ENCODE measurements at places on chromosomes 11 and 22. TPM values are rescaled to one million over a fixed set of nuclear protein-coding genes. Genes with fewer than 3 reads are reported as not detected.
A peak's percentile ranks its signal among the peaks of the same experiment; 100 is the strongest.

IRF7 gene
- total RNA-seq: 30.1 TPM

C11orf87 gene
- 0.19 TPM for total RNA-seq

DNA sequence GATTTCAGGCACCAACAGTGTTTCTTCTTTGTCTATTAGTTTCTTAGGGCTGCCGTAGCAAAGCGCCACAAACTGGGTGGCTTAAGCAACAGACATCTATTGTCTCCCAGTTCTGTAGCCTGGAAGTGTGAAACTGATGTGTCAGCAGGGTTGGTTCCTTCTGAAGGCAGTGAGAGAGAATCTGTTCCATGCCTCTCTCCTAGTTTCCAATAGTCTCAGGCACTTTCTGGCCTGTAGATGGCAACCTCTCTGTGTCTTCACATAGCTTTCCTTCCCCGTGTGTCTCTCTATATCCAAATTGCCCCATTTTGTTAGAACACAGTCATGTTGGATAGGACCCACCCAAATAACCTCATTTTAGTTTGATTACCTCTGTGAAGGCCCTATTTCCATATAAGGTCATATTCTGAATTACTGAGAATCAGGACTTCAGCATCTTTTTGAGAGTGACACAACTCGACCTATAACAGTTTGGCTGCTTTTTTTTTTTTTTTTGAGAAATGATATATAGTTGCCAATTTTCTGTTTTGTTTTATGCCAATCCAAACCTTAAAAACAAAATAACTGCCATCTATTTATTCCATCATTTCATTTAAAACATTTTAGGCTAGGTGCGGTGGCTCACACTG is 108.2 kb downstream of the SLC36A4 start:
- DNase-seq: peak; percentile 57

CARD18 gene
- 2.3 TPM for total RNA-seq

DNA sequence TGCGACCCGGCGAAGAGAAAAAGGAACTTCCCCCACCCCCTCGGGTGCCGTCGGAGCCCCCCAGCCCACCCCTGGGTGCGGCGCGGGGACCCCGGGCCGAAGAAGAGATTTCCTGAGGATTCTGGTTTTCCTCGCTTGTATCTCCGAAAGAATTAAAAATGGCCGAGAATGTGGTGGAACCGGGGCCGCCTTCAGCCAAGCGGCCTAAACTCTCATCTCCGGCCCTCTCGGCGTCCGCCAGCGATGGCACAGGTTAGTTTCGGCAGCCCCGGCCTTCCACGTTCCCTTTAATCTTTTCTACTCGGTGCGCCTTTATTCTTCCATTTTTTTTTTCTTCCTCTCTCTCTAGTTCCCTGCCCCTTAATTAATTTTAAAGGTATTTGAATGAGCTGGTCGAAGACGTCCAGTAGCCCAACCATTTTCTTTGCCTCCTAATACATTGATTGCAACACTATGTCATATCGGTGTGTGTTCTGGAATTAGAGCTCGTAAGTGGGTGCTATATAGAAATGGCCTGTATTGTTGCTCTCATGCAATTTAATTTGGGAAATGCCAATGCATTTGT is 537 bp downstream of the EP300 start:
- peak; percentile 44 for DNase-seq

- no peak for DNase-seq
These were observed 11.4 kb upstream of the PITPNB start for GRCh38 chr22:27930331-27931060.

GRCh38 chr11:67468456-67468758 is 644 bp downstream of the TMEM134 start:
- no peak for DNase-seq

DNA sequence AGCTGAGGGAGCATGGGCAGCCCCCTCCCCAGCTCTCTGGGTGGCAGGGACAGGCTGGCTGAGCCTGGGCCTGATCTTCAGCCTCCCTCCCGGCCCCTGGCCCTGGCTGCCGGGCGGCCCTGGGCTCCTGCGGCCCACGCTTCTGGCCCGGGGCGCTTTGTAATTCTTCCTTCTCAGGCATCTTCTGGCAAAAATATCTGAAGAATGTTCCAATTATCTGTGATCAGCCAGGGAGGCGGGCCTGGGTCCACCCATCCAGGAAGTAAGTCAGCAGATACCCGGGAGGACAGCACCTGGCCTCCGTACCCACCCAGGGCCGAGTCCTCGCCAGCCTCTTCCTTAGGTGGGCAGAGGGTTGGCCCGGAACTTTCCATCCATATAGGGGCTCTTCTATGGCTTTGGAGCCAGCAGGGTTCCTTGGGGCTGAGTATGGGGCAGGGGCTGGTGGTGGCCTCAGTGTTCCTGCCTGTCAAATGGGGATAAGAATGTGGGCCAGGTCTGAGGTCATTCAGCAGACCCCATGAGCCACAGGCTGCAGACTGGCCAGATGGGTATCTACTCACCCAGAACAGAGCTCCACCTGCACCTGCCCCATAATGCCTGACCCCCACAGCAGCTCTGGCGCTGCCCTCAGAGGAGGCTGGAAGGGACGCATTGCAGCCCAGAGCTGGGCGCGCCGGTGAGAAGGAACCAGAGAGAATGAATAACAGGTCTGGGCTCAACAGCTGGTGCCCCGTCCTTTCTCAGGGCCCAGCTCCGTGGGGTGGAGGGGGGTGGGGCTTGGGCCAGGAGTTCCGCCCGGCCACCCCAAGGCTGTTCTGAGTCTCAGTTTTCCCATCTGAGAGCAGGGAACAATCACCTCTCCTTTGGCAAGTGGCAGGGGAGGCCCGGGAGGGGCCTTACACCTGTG is 16.2 kb downstream of the WNT7B start:
- DNase-seq: no peak

DNA sequence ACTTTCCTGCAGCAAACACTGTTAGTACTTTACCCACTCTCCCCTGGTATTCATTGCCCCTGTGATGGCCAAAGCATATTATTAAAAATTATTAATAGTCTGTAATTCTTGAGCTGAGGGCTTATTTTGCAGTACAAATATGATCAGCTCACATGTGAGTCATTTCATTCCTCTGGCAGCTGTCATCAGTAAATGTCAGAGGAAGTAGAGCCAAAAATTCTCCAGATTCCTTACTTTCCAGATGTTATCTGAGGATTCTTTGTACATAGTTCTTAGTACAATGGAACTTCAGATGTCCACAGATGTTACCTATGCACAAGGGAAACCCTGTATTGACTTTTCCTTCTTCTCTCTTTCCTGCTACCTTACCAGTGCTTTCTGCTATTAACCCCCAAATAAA is 12.5 kb downstream of the OR5B3 start:
- no peak for DNase-seq

DNA sequence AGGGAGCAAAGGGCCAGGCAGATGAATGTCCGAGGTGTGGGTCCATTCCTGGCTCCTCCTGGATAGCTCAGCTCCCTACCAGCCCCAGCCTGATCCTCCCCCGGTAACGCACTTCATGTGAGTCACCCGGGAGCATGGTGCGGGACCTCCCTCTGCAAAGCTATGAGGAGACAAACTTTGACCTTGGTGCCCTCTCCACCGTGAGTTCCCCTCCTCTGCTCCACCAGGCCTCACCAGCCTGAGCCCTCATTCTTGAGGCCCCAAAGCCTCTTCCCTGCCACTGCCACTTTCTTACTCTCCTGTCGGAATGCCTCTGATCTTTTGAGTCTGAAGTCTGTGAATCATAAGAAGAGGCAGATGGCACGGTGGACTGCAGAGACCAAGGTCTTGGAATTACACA is 37.4 kb upstream of the CD82 start:
- DNase-seq: no peak

GRCh38 chr11:74282421-74282820 is 29.0 kb downstream of the P4HA3 start:
- DNase-seq: no peak

DNA sequence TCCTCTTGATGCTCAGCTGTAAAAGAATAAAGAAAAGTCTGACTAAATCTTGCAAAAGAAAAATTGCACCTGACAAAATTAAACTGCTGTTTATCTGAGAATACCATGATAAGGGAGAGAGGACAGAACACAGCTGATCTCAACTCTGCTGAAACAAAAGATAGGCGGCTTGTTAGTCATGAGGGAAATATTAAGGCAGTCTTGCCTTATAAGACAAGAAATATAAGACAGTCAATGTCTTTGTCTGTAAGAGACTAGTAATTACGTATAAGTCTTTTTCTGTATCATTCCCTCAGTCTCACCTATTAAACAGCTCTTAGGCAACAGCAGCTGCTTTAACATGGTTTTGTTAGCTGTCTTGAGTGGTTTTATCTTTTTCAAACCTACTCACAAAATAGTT is 296.6 kb downstream of the LUZP2 start:
- DNase-seq: no peak

PRR5L gene
- 14.7 TPM for total RNA-seq

DNA sequence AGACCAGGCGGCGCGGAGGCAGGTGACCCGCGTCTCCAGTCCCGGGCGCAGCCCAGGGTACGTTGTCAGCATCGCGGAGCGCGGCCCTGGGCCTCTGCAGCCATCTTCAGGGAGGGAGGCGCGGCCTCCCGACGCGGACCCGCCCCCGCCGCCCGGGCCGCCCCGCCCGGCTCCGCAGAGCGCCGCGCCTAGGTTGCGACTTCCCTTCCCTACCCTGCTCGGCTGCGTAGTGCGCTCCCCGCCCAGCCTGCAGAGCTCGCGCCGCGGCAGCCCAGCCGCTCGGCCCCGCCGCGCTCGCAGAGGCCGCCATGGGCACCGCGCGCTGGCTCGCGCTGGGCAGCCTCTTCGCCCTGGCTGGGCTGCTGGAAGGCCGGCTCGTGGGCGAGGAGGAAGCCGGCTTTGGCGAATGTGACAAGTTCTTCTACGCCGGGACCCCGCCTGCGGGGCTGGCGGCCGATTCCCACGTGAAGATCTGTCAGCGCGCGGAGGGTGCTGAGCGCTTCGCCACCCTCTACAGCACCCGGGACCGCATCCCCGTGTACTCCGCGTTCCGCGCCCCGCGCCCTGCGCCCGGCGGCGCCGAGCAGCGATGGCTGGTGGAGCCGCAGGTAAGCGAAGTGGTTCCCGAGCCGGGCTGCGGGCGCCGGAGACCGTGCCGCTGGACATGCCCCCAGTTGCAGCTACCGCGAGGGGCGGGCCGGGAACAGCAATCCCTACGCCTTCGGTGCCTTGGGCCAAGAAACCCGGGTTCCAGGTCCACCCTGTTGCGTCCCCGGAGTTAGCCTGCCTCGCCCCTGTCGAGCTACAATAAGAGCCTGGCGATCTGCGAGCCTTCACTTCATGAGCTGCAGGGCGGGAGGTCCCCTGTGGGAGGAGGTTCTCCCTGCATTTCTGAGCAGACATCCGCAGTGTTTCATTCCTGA is at the start of gene ENDOD1:
ENDOD1 (plus strand) TSS at position 227 of the 923 bp plus-strand sequence; CDS start at position 309, 82 bp downstream.
- DNase-seq: peak; percentile 86

MRGPRE gene
- total RNA-seq: 1.0 TPM

DNA sequence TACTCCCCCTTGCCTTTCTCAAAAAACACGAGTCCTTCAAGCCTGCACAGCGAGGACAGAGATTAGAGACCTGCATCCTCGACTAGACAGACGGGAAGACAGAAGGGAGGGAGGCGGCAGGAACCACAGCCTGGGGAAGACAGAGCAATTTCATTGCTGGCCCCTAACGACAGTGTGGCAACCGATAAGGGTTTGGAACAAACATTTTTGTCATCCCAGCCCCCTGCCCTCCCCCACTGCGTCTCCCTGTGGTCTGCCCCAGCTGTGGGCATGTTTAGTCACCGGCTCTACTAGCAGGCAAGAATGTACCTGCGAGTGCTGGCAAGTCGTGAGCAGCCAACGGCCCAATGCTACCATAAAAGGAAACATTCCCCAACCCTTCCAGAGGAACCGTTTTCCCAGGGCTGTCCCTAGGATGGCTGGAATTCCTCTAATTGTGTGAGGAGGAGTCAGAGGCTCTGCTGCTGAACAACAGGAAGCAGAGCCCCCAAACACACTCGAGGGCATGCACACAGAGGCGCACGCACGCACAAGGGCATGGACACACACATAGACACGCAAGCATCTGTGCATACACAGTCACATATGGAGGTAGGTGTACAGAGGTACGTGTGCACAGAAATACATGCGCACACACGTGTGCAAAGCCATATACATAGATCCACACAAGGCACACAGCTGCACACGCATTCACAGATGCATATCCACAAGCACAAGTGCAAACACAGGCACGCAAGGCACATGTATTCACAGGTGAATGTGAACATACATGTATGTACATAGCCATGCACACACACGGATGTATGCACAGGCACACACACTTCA is 58.3 kb downstream of the MYH9 start:
- no peak for DNase-seq

CHADL gene
- 12.8 TPM for total RNA-seq

GRCh38 chr11:14857621-14858020 is 34.4 kb downstream of the CYP2R1 start:
- DNase-seq: no peak

- no peak for DNase-seq
These were observed 11.9 kb downstream of the DKK3 start for GRCh38 chr11:11996321-11997048.

GRCh38 chr22:30226192-30226832 is 20.2 kb downstream of the LIF start:
- no peak for DNase-seq

DNA sequence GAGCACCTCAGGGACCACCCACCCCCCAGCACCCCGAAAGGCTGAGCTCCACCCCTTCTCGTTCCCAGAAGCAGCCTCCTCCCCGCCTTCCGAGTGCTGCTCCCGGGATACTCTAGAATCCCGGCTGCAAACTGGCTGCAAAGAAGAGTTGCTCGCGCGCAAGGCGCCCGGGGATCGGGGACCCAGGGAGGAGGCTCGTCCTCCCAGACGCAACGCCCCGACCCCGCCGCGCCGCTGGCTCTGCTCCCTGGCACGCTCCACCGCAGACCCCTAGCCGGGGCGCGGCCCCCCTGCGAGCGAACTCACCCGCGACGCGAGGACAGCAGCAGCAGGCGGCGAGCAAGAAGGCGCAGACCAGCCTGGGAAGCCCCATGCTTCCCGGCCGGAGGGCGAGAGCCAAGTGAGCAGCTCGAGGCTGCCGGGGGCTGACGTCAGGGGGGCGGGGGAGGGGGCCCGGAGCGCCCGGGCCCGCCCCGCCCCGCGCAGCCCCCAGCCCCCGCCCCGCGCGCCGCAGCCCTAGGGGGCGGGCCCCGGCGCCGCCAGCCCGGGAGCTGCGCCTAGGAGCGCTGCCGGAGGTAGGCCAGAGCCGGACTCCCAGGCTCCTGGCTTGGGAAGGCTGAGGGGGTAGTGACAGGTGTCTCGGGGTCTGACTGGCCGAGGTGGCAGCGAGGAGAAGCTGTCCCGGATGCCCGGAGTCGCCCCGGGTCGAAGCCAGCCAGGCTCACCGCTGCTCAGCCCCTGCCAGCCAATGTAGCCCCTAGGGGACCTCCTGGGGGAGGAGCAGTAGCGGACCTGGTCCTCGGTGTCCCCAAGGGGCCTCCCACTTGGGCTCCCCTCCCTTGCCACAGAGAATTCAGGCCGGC is at the start of gene MCAM:
MCAM (minus strand) TSS at position 402 of the 863 bp plus-strand sequence; CDS start at position 373, 29 bp downstream.
- no peak for DNase-seq

ZNRF3 gene
- total RNA-seq: 32.2 TPM

- DNase-seq: no peak
These were observed 113.7 kb downstream of the IGLL1 start for GRCh38 chr22:23466351-23466750.

Measured in testis (tissue), 5 donors.